Fibroblast of the aortic adventitia (primary cell): ENCODE measurements at places on chromosomes 7 and 10. TPM values are rescaled to one million over a fixed set of nuclear protein-coding genes. Genes with fewer than 3 reads are reported as not detected.

Gene IFIT3
- 23.1 and 88.3 TPM in 2 replicates for total RNA-seq

Gene ODAD2
- 0.18 and 0.57 TPM in 2 replicates for total RNA-seq

Gene C7orf57
- total RNA-seq: 0.09 TPM in 1 of 2 replicates, not detected in the other

Gene HOXA2
- total RNA-seq: 0.16 and 3.6 TPM in 2 replicates

Gene ANXA8L1
- total RNA-seq: 1.2 TPM in 1 of 2 replicates, not detected in the other

Gene VIPR2
- not detected in 2 replicates for total RNA-seq

Gene COBL
- total RNA-seq: not detected in 2 replicates

GRCh38 chr10:102951316-102951715, 33.2 kb downstream of the CNNM2 start:
- no peak for DNase-seq

GRCh38 chr10:46530249-46531186, 25.9 kb downstream of the GPRIN2 start:
- peak; percentile 73 for DNase-seq

DNA sequence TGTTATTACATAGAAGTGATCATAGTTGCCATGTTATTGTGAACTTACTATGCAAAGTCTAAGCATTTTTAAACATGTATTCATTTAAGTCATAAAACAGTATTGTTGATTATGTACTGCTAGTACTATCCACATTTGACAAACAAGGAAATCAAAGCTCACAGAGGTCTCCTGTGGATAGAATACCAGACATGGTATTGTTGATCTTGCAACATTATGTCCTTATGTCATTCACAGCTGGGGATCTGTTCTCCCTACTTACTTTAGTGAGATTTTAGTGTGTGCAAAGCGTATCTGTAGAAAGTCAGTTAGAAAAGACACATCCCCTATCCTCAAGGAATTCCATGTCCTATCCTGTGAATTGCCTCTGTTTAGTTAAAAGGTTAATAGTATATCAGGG, 106.1 kb downstream of the SND1 start:
- no peak for DNase-seq

- DNase-seq: no peak
Observed at GRCh38 chr10:107474650-107475049, 310.1 kb upstream of the SORCS1 start.

GRCh38 chr7:91569728-91570457, 305.7 kb downstream of the FZD1 start:
- peak; percentile 68 for DNase-seq

DNA sequence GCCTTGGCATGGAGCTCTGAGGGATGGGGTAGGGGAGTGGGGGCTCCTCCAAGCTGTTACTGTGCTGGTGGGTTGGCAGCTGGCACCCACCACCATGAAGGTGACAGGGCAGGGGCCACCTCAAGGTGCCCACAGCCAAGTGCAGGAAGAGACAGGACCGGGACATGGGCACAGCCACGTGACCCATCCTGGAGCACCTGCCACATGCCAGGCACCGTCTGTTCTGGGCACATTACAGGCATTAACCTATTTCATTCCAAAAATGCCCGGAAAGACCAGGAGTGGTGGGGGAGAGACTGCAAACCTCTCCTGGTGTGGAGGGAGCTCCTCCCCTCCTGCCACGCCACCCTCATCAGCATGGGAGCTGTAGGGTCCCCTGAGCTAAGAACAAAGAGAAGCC, 56.7 kb downstream of the CAMK2B start:
- no peak for DNase-seq

DNA sequence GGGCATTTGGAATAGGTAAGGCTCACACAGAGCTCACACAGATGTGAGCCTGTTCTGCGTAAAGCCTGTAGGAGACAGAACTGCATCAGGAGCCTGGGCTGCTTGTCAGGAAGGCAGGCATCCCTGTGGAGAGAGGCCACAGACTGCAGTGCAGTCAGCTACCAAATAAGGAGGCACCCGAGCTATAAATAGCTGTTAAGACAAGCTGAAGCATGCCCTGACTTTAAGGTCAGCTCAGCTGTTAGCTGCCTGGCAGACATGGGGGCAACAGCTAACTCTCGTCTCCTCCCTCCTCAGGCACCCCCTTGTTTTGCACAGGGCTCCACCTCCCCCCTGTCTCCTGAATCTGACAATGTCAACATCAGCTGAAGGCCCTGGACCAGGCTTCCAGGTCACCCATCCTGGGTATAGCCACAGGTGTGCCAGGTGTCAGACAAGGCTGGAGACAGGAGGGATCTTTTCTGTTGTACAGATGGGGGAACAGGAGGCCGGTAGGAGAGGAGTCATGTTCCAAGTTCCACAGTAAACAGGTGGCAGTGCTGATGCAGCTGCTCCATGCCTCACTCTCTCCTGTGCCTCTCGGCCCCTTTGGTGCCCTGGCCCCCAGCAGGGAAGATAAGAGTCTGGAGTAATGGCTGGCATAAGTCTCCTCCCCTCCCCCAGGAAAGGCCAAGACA, 27.6 kb upstream of the MKRN1 start:
- DNase-seq: peak; percentile 57

DNA sequence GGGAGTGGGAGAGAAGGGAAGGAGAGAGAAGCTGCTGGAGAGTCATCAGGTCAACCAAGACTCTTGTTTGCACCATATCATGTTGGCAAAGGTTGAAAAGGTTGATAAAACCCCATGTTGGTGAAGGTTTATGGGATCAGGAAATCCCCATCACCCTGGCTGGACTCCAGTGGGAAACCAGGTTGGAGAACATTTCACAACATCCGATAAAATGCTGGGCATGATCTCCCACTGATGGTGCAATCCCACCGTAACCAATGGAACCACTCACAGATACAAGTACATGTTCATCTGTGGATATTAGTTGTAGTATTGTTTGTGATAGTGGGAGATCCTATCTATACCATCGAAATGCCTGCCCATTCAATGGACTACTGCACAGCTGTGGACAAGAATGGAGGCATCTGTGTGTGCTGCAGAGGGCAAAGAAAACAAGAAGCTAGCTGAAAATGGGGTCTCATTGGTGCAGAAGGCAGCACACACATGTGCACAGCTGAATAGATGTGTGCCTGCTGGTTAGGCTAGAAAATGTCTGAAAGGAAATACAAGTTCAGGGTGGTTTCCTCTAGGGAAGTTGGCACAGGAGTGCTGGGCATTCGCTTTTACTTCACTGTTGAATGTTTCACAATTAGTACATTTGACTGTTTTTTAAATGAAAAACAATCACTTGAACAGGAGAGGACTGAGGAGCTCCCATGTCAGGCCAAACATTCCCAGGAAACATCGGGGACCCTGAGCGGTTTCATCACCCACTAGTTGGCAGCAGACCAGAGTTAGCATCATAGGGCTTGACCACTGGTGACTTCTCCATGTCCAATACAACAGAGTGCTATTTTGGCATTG, 80.4 kb upstream of the MGMT start:
- DNase-seq: no peak

DNA sequence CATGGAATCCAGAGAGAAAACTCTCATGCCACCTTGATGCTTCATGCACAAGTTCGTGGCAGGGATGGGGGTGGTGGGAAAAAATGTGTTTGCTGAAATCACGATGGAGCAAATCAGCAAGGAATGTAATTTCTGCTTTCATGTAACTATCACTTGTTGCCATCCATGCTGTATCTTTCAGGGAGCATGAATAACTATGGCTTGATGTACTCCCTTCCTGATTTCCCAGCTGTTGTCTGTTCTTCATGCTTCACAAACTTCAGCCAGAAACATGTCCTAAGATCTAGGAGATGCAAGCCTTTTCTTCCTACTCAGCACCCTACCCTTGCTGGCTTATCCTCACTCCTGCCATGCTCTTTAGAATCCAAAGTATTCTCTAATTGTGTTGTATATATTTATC, 64.0 kb downstream of the LRRC4 start:
- no peak for DNase-seq
